ENCODE measurements at places on chromosomes 6 and 20.
A peak's percentile ranks its signal among the peaks of the same experiment; 100 is the strongest.

GRCh38 chr20:61301711-61302525 is 49.9 kb downstream of the CDH4 start:
- DNase-seq, result no peak

DNA sequence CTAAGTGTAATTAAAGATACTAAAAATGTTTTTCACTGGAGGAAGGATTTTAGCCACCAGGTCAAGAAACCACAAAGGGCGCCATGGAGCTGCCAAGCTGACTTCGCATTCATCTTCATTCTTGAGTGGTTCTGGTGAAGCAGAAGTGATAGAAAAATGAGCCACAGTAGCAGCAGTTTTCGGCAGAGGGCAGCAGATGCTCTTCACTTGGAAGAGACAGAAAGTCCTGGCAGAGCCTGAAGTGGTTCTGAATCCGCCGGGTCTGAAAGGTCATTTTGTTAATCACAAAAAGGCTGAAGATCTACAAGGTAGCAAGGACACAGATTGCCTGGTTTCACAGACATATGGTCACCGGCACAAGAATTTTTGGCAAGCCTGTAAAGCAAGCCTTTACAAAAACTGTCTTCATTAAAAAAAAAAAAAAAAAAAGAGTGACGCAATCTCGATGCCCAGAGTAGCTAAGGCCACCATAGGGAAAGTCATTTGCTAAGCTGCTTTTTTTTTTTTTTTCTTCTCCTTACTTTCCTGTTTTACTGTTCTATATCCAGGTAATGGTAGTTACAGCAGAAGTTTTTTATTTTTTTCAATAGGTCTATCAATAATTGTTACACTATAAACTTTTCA is 345.1 kb upstream of the AGPAT4 start:
- no peak for DNase-seq

DNA sequence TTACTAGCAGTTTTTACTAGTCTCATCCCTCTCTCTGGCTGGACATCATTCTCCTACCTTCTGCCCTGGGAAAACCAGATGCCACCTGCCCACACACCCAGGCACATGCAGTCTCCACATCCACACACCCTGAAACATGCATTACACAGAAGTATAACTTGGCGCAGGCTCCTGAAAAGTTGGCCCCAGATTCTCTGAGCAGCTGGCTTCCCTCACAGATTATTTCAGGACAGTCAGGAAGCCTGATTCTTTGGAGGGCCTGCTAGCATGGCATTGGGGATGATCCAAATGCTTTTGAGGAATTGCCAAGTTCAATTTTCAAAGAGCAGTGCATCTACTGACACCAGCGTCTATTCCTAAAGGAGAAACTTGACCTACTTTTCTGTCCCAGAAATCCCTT is 27.8 kb upstream of the KIF16B start:
- no peak for DNase-seq

GRCh38 chr6:111159633-111160032 is 72.3 kb downstream of the SLC16A10 start:
- DNase-seq, result no peak

DNA sequence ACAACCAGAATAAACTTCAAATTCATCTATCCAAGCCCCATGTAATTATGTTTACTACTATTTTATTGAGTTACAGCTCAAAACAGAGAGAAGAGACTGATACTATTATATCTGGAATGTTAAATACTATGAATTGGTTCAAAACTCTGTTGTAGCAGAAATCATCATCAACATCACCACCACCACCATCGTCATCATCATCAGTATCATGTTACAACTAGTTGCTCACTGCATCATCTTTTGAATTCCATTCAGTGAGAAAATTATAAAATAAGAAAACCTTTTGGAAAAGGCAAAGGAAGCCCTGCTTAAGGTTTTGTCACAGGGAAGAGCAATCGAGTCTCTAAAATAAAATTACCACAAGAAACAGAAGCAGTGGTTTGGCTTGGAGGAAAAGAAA is 36.2 kb upstream of the THEMIS start:
- DNase-seq, result no peak

- no peak for DNase-seq
Observed at GRCh38 chr6:166040292-166040691, 127.4 kb downstream of the TBXT start.

GRCh38 chr6:110703906-110704594 is 111.2 kb downstream of the CDK19 start:
- DNase-seq, result no peak

- no peak for DNase-seq
Observed at GRCh38 chr20:2213401-2213800, 82.4 kb upstream of the TGM3 start.

GRCh38 chr6:13065581-13065980 is 262.8 kb downstream of the TBC1D7 start:
- no peak for DNase-seq

GRCh38 chr20:53905019-53905819 is 165.2 kb downstream of the BCAS1 start:
- no peak for DNase-seq

- no peak for DNase-seq
Observed at GRCh38 chr6:119066517-119066916, 11.9 kb downstream of the FAM184A start.

- DNase-seq, result no peak
Observed at GRCh38 chr6:158421381-158421780, 109.1 kb downstream of the TULP4 start.

- no peak for DNase-seq
Observed at GRCh38 chr6:83169106-83169505, 24.0 kb downstream of the PGM3 start.

GRCh38 chr6:81752921-81753710 is 635 bp upstream of the TENT5A start:
- peak; percentile 85 for DNase-seq

DNA sequence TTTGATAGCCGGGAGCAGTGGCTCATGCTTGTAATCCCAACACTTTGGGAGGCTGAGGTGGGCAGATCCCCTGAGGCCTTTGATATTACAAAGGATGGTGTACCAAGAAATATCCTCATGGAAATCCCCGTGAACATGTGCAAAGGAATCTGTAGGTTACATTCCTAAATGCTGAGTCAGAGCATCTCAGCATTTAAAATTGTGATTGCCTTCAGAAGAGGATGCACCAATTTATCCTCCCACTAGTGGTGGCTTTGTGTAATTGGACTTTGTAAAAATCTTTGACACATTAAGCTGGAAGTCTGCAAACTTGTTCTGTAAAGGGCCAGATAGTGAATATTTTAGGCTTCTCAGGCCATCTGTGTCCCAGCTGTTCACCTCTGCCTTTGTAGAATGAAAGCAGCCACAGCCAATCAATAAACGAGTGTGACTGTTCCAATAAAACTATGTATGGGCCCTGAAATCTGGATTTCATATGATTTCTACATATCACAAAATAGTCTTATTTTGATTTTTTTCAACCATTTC is 11.8 kb downstream of the TMEM14B start:
- DNase-seq, result peak; percentile 59
